SW480 (cell line): ENCODE measurements at places on chromosomes 5 and 9.

- DNase-seq, result no peak
Observed at GRCh38 chr5:138951091-138951985, 76.2 kb upstream of the LRRTM2 start.

DNA sequence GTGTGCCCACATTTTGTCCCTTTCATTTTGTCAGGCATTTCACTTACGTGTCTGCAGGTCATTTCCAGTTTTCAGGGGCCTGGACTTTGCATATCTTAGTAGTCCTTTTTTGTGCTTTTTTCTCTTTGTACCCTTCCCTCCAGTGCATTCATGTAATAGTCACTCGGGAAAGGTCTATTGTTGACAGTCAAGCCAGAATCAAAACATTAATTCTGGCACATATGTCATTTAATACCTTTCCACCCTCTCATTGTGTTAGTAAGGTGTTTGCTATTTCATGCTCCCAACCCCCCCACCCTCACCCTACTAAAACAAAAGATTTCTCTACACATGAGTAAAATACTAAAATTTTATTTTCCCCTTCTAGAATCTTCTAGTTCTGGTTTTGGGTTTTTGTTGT lies 42.7 kb downstream of the UGCG start:
- DNase-seq, result no peak

DNA sequence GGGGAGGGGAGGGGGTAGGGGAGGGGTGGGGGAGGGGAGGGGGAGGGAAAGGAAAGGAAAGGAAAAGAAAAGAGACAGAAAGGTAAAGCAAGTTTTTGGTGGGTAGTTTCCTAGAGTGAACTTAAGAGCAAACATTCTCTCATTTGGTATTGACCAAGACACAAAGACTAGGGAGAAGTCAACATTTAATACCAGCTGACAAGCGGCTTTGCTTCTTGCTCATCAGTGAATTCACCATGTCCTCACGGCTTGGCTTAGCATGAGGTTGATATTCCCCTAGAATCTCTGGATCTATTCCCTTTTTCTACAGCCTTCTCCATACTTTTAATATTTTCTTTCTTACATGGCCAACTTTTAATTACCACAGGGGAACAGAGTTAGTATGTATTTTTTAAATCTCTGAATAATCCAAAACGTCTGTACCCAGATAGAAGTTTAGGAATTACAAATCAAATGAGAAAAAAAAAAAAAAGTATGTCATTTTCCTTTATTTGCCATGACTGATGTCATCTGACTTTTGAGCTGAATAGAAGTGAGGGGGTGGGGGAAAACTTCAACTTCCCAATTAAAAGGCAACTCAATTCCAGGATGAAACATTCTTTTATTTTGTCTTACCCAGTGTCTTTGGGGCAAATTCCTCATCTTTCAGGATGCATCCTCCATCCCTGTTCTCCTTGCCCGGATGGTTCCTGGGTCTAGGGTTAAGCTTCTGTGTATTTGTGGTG lies 40.1 kb upstream of the GLIS3 start:
- DNase-seq, result peak; percentile 7

DNA sequence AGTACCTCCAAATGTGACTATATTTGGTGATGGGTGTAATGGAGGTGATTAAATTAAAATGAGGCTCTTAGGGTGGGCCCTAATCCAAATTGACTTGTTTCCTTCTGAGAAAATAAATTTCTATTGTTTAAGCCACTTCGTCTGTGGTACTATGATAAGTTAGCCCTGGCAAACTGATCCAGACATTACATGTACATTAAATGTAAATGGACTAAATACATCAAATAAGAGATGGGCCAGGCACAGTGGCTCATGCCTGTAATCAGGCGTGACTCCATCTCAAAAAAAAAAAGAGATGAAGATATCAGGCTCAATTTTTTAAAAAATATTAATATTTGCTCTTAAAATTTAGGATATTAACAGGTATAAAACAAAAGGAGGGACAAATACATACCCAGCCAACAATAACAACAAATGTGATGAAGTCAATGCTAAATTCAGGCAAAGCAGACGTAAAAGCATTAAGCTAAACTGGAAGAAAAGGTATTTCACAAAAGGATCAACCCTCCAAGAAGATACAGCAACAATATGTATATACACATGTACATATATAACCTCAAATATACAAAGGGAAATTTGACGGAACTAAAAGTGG lies 5.5 kb upstream of the OR2V1 start:
- DNase-seq, result no peak

DNA sequence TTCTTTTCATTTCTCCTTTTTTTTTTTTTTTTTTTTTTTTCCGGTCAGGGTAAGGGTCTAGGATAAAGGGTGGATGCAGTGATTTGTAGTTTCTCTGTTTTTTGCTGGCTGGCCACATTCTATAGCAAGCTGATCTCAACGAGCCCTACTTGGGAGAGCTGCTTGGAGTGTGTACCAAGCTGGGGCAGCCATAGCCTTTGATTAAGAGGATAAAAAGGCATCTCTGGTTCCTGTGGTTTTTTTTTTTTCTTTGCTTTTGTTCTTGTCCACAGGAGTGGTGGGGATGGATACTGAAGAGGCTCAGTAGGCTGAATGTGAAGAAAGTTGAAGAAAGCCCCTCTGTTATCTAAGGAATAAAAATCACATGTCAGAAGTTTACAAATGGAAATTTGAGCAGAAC lies 955.3 kb upstream of the WWC1 start:
- no peak for DNase-seq

DNA sequence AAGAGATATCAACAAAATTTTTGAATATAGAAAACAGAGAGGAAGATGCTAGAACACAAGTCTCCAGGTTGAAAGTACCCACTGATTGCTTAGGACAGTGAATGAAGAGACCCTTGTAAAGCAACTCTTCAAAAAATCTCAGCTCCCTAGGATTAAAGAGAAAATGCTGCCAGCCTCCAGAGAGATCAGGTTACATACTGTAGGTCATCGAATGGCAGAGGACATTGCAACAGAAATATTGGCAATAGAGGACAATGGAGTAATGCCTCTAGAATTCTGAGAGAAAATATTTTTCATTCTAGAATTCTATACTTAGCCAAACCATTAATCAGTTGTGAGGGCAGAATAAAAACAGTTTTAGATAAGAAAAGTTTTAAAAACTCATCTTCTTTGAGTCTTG lies 43.1 kb upstream of the ELL2 start:
- DNase-seq, result no peak

DNA sequence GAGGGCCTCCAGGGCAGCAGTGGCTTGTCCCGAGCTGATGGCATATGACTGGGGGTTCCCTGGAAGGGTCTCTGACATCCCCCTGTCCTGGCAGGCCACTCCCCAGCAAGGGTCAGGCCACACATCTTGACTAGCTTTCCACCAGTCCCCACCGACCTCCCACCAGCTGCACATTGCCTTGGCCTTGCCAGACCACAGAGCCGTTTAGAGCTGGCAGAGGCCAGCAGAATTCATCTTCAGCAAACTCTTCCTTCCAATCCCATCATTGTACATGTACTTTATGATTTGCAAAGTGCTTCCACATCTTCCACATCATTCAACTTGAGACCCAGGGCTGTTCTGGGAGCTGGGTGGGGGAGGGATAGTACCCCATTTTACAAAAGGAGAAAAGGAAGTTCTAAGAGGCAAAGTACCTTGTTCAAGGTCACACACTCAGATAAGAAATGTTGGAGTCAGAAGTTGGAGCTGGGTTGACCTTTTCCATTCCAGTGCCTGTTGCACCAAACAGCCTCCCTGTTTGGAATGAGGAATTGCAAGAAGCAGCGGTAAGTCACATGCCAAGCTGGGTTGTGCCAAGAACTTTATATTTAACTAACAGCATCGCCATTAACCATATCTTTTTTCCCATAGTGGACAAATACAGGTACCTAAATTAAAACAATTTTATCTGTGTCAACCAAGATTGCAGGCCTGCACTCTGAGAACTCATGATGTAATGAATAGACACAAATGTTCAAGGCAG lies 25.8 kb upstream of the COL15A1 start:
- no peak for DNase-seq
